GM13977 (cell line): ENCODE measurements at places on chromosomes 3 and 15.

DNA sequence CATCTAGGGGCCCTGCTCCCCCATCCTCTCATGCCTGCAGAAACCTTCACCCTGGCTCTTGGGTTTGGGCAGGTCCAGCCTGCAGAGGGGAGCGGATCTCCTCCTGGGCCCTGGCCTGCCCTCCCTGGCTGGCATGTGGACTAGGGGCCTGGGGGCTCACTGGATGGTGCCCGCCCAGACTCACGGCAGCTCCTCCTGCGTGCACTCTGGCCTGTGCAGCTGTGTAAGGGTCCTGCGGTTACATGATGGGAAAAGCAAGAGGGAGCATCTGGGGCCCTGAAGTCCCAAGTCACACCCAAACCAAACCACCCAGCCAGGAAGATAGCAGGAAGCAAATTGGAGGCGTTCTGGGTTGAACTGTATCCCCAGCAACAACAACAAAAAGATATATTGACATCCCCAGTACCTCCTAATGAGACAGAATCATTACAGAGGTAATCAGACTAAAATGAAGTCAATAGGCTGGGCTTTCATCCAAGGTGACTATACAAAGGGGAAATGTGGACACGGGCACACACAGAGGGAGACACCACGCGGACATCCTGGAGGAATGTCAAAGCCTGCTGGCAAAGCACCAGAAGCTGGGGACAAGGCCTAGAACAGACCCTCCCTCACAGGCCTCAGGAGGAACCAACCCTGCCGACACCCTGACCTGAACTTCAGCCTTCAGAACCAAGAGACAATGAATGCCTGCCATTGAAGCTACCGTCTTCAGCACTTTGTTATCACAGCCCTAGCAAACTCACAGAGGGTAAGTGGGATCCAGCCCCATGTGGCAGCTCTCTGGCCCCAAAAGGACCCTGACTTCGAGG is 10.4 kb upstream of the CLK3 start:
- DNase-seq = no peak

GRCh38 chr3:66537735-66538134 is 36.9 kb upstream of the LRIG1 start:
- DNase-seq = no peak

- DNase-seq = no peak
These were observed 18.1 kb downstream of the STXBP5L start for GRCh38 chr3:120926146-120926545.

- no peak for DNase-seq
These were observed 74.6 kb upstream of the TSC22D2 start for GRCh38 chr3:150333477-150333876.

- no peak for DNase-seq
These were observed 104.3 kb upstream of the ICE2 start for GRCh38 chr15:60583194-60583593.

DNA sequence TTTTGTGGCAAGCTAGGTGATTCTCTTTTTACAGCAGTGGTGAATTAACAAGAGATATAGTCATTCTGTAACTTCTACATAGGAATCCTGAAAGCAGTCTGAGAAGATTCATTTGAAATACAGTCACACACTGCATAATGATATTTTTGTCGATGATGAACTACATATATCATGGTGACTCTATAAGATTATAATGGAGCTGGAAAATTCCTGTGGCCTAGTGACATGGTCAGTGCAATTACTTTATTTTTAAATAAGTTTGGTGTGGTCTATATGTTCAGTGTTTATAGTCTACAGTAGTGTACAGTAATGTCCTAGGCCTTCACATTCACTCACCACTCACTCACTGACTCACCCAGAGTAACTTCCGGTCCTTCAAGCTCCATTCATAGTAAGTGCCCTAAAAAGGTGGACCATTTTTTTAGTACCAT is 511.4 kb upstream of the MCTP2 start:
- DNase-seq = no peak

- DNase-seq = no peak
These were observed 123.3 kb upstream of the MME start for GRCh38 chr3:154956815-154957214.

- DNase-seq = no peak
These were observed 136.4 kb downstream of the MAGI1 start for GRCh38 chr3:65902304-65902793.

DNA sequence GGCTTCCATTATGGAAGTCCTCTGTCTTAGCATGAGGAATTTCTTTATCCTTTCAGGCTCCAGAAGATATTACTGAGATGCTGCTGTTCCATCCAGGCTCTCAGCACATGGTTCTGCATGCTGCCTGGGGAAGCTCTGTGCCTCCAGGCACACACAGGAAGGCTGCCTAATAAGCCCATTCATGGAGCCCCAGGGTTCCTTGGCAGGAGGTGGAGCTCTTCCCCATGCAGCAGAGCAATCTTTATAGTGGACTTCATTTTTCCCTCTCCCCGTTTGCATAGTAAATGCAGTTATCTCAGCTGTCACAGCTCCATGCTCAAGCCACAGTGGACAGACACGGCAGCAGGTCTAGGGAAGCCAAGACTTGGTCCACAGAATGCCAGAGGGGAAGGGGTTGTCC is 57.6 kb downstream of the BOC start:
- no peak for DNase-seq

- DNase-seq = peak; percentile 75
These were observed 60.5 kb downstream of the SH3BP5 start for GRCh38 chr3:15271785-15272381.

DNA sequence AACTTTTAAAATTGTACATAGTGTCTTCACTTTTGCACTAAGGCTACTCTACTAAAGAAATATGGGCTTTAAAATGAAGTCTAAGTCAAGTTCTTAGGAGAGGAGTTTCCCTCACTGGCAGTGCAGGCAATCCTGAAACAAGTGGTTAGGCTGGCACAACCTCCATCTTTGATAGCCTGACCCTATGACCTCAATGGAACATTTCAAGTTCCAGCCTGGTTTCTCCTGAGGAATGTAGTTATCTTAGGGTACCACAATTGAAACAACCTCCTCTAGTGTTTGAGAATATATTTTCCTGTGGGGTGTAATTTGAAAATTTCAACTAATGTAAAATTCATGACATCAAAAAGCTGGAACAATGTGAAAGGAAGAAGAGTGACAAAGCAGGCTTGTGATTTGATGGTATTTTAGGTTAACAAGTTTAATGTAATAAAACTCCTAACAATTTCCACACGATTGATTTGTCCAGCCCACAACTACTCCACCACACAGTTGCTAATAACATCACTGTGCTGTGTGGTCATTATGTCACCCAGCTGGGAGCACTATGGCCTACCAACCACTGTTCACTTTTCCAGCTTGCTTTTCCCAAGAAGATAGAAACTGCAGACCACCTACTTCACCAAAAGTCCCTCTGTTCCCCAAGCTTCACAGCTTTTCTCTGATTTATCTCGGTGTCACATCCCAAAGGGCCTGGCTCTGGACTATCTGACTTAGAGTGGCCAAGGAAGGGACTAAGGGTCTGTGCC is 1.8 kb downstream of the WWTR1 start:
- DNase-seq = peak; percentile 34
